NCI-H446 (cell line): ENCODE measurements at places on chromosomes 13 and 19.
A peak's percentile ranks its signal among the peaks of the same experiment; 100 is the strongest.

- no peak for DNase-seq
Observed at GRCh38 chr19:11337080-11337479, 2.4 kb downstream of the RAB3D start.

DNA sequence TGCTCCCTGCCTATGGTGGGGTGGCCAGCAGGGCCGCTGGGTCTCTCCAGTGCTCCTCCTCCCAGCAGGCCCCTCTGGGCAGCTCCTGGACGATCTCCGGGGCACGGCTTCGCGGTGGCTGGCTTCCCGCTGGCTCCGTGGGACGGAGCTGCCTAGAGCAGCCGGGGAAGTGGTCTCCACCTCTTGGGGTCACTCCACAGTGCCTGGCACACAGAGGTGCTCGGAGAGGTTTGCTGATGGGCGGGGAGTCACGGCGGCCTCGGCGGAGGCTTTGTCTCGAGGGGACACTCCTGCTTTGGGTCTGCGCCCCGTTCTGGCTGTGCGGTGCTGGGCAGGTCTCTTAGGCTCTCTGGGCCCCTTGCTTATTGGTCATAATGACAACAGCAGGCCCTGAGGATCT is 9.9 kb upstream of the CACTIN start:
- no peak for DNase-seq

DNA sequence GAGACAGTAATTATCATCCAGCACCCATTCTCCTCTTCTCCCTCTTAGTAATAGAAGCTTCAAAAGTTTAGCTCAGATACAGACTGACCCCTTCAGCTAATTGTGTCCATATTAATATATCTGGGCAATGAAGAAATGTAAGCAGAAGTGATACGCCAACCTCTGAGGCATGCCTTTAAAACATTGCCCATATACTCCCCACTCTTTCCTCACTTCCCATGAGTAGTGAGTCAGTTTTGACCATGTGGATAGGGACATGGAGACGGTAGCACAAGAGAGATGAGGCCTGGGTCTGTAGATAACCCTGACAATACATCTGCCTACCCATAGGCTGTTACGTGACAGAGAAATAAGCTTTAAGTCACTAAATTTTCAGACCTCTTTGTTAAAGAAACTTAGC is 147.6 kb downstream of the KCTD12 start:
- no peak for DNase-seq

DNA sequence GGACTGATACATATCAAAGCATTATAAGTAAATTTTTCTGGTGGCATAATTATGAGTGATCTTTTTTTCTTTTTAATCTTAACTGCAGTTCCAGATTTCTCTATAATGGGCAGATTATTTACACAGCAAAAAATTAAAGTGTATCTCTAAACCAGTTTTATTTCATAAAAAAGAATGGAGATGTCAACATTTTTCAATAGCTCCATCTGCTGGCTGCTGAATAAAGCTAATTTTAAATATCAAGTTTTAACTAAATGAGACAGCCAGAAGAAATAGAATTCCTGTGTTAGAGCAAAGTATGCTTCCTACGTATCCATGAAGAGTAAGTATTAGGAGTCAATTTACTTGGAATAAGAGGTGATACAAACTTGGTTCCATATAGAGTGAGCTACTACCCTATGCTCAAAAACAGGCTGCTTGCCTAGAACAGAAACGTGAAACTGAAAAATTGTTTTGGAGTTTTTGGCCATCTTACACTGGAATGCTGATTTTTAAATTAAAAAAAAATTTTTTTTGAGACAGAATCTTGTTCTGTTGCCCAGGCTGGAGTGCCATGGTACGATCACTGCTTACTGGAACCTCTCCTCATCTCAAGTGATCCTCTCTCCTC is 5.0 kb upstream of the PDS5B start:
- peak; percentile 41 for DNase-seq

DNA sequence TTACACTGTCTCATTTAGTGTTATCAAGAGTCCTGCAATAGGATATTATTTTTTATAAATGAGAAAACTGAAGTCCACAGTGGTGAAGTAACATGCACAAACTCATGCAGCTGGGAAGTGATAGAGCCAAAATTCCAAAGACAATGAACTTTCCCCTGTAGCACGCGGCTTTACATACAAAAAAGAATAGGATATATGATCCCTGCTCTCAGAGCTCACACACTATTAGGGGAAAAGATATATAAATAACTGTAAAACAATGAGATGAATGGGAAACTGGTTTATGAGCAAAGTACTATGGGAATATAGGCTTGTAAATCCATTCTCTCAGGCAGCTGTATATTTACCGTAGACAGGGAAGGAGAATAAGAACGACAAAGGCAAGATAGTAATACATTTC is 39.7 kb downstream of the THSD1 start:
- DNase-seq: no peak
